ENCODE measurements at places on chromosomes 1 and 21.

GRCh38 chr1:21059021-21059420, 117.7 kb downstream of the EIF4G3 start:
- DNase-seq = no peak

DNA sequence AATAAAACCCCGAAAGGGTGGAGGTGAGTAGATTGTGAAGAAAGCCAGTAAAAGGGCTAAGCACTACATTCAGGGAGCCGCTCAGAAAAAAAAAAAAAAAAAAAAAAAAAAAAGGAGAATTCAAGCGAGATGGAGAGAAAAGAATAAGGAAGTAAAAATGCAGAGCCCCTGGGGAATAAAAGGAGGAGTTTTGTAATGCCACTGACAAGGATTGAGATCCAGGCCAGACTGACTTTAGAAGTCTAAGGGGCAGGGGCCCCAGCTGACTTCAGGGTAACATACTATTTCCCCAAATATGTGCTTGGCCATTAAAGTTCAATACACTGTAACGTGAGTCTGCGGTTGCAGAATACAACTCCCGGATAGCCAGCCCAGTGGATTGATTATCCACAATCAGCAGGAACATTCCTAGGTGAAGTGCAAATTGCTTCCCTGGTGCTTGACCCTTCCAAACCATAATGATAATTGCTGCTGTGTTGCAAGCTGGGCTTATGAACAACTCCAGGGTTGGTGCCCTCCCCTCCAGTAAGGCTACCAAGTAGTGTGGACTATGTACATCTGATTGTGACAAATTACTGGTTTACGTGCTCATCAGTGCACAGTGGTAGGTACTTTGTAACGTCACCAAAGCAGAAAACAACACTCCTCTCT, 30.7 kb upstream of the RRP15 start:
- DNase-seq = no peak

- DNase-seq = no peak
These were observed 155.9 kb downstream of the ZNF281 start for GRCh38 chr1:200253774-200254495.

- DNase-seq = no peak
These were observed 40.8 kb upstream of the RXRG start for GRCh38 chr1:165485716-165486115.

DNA sequence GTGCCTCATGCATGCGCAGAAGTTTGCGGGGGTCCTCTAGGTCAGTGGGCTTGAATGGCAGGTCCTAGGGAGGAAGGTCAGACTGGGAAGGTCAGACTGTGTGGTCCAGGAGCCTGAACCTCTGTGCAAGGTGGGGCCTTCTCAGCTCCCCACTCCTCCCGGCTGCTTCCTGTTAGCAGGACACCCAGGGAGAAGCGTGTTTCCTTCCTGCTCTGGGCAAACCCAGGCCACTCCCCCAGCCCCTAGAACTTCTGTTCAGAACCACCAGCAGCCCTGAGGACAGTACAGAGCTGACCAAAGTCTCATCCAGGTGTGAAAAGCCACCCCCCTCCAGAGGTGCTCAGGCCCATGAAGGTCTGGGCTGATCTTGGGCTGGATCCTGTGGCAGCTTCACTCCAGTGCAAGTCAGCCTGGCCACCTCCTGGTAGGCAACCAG, 29.9 kb downstream of the NAV1 start:
- no peak for DNase-seq

DNA sequence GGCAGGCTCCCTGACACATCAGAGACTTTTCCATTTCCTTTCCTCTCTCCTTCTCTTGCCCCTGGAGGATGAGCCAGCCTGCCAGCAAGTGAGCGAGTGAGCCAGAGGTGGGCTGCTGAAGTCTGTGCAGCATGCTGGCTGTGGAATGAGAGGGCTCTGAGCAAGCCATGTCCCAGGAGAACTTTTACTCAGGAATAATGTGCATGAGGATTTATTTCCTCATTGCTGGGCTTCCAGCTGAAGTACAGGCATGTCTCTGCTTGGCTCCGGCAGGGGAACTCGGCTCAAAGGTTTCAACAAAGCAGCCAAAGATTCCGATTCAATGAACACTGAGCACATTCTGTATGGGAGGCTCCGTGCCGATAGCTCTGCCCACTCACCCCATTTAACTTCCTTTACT, 43.7 kb downstream of the UBIAD1 start:
- no peak for DNase-seq

GRCh38 chr1:226972931-226973330, 32.8 kb downstream of the COQ8A start:
- DNase-seq = no peak

- DNase-seq = no peak
These were observed 13.3 kb upstream of the POFUT2 start for GRCh38 chr21:45300786-45301520.

- no peak for DNase-seq
These were observed 10.7 kb downstream of the RNF223 start for GRCh38 chr1:1063261-1063944.

DNA sequence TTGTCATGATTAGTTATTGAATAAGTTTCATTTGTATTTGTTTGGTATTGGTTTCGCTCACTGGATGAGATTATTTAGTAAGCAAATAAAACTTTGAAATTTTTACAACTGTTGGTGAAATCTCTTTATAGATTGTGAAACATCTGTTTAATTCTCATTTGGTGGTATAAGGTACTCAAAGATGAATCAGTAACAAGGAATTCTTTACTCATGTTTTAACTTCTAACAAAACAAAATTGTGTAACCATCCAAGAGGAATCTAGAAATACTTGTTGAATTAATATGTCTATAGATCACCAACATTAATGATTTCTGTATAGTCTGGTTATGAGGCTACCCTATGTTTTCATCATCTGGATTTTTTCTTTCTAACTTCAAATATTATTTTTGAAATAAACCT, 62.8 kb upstream of the USP25 start:
- no peak for DNase-seq

GRCh38 chr1:37609002-37609401, 13.3 kb upstream of the GNL2 start:
- no peak for DNase-seq

- no peak for DNase-seq
These were observed 28.9 kb upstream of the APP start for GRCh38 chr21:26199456-26199855.

DNA sequence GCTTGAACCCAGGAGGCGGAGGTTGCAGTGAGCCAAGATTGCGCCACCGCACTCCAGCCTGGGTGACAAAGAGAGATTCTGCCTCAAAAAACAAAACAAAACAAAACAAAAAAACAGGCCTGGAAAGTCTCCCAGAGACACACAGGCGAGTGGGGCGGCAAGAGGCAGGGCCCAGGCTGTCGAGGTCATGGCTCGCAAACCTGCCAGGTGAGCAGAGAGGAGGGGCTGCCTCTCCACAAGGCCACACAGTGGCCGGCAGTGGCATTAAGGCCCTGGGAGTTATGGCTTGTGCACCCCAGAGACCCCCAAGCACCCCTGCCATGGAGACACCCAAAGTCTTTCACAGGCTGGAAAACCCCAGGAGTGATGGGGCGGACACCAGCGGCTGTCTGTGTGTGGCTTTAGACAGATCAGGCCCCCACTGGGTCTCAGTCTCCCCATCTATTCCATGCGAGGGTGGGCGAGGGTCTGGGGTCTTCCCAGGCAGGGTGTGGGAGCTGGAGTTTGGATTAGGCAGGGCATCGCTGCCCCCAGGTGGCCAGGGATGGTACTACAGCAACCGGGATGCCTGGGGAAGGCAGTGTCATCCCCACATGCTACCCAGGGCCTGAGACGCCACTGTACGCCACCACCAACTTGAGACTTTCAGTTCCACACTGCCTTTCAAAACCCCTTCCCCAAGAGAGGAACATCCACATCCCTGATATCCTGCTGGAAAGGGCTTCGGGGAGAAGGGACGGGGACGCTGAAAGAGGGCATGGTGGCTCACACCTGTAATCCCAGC, 7.3 kb upstream of the CTRC start:
- no peak for DNase-seq

DNA sequence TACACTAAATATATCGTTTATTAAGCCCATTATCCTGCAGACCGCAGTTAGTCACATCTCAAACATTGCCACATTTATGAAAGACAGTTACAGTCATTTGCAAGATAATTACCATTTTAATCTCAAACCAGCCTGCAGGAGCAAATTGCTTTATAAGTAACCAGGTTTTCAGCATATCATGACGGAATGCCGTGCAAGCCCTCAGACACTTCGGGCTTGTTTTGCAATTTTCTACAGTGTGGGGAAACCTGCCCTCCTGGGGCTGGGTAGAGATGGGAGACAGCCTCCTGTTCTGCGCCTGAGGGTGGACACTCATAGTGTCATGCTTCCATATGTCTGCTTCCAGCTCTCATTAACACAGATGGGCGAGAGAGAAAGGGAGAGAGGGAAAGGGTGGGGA, 563.9 kb downstream of the NPHP4 start:
- no peak for DNase-seq
